Karpas-422 (cell line): ENCODE measurements at places on chromosomes 2 and 18.
A peak's percentile ranks its signal among the peaks of the same experiment; 100 is the strongest.

GRCh38 chr2:190529486-190530247, 4.9 kb downstream of the NEMP2 start:
- no peak for DNase-seq

GRCh38 chr2:75079575-75079974, 119.7 kb downstream of the TACR1 start:
- no peak for DNase-seq

DNA sequence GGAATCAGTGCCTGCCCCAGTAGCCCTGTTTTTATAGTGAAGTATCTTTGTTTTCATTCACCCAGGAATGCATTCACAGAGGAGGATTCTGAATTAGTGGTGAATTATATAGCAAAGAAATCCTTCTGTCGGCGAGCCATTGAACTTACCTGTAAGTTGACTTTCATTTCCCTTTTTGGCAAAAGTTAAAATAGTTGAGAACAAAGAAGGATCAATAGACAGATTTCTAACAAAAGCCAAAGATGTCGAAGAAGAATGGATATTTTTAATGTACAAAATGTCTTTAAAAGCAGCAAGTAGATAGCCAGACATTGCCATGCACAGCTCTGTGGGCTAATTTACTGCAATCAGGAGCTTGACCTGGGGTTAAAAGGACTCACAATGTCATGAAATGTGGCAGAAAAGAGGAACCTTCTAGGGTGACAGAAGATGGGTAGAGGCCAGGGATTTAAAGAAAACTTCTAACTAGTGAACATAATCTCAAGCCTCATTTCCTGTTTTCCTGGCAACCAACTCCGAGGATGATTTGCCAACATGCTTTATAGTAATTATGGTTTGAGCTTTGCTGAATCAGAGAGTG, 53.8 kb upstream of the TMEM87B start:
- peak; percentile 71 for DNase-seq

DNA sequence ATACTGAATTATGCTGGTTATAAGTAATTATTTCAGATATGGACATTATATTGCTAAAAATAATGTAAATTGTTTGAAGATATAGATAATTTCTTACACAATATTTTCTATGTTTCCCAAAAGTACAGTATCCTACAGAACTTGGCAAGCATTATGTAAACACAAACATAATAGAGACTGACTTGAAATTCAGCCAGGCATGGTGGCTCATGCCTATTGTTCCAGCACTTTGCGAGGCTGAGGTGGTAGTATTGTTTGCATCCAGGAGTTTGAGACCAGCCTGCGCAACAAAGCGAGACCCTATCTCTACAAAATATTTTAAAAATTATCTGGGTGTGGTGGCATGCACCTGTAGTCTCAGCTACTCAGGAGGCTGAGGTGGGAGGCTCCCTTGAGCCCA, 1300.5 kb upstream of the DDX18 start:
- no peak for DNase-seq

GRCh38 chr18:22667156-22667555, 249.4 kb upstream of the CTAGE1 start:
- no peak for DNase-seq

- no peak for DNase-seq
Observed at GRCh38 chr2:211900000-211900399, 638.6 kb downstream of the ERBB4 start.

DNA sequence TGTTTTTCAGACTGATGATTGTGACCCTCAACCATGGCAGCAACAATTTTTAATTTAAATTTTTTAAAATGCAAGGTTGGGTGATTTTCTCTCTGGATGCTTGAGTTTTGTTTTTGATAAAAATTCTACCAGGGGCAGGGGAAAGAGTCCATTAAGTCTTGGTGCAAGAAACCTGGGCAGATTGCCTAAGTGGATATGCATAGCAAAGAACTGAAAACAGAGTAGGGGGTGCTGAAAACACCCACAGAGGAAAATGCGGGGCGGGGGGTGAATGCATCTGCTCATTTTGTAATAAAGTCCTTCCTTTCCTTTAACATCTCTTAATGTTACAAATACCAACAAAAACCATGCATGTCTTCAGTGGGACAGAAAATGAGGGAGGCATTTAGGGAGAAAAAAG, 138.0 kb downstream of the NEDD4L start:
- no peak for DNase-seq

GRCh38 chr2:38709567-38710194, 41.5 kb downstream of the SRSF7 start:
- peak; percentile 70 for DNase-seq

DNA sequence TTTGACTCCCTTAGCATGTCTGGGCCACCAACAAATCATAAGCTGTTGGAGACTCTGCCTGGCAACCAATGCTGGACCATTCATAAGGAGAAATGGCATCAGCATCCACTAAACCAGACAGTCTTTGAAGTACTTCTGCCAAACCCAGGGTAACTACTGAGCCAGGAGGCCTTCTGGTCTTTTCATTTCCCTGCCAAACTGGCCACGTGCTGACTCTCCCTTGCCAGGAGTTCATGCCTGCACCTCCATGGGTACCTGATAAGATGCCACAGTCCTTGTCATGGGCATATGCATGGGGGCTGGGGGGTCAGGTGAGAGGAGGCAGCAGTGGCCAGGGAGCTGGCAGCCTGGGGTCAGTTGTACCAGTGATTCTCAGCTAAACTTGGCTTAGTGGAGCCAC, 34.2 kb upstream of the DAPL1 start:
- DNase-seq = no peak

- no peak for DNase-seq
Observed at GRCh38 chr18:8049147-8049546, 482.0 kb downstream of the PTPRM start.

DNA sequence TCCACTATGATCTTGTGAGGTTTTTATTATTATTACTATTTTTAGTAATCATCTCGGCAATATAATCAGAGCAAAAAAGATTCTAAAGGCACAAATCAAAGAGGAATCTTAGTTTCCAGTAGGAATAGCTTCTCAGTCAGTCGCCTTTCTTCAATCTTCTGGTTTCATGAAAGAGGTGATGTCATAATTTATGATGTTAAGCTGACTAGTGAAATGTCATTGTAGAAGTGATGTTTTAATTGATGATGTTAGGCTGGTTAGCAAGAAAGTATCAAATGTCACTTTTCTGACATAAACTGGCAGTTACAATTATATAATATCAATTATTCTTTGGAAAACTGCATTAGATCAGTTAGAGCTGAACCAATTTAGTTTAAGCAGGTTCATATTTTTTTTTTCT, 476.7 kb upstream of the ETAA1 start:
- no peak for DNase-seq

- no peak for DNase-seq
Observed at GRCh38 chr2:66717218-66717905, 282.4 kb downstream of the MEIS1 start.

- no peak for DNase-seq
Observed at GRCh38 chr18:62224229-62224628, 37.2 kb downstream of the RELCH start.

- no peak for DNase-seq
Observed at GRCh38 chr2:221518201-221518934, 53.7 kb downstream of the EPHA4 start.

DNA sequence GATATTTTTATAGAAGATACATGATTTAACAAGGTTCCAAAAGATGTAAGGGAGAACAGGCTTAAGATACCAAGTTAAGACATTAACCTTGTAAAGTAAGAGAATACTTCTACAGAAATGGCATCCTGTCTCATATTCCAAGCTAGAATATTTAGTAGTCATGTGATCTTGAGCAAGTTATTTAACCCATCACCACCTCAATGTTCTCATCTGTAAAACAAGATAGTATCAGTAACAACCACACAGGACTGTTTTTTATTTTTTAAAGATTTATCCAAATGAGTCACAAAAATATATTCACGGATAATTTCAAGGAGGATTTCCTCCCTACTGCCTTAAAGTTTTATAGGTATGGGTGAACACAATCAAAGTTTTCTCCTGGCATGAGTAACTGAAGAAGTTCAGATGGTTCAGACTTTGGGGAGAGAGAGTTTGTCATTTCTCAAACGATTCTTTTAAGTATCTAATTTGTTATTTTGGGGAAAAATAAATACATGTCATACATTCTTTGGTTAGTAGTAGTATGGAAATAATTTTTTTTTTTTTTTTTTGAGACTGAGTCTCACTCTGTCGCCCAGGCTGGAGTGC, 25.9 kb downstream of the ROCK1 start:
- no peak for DNase-seq

DNA sequence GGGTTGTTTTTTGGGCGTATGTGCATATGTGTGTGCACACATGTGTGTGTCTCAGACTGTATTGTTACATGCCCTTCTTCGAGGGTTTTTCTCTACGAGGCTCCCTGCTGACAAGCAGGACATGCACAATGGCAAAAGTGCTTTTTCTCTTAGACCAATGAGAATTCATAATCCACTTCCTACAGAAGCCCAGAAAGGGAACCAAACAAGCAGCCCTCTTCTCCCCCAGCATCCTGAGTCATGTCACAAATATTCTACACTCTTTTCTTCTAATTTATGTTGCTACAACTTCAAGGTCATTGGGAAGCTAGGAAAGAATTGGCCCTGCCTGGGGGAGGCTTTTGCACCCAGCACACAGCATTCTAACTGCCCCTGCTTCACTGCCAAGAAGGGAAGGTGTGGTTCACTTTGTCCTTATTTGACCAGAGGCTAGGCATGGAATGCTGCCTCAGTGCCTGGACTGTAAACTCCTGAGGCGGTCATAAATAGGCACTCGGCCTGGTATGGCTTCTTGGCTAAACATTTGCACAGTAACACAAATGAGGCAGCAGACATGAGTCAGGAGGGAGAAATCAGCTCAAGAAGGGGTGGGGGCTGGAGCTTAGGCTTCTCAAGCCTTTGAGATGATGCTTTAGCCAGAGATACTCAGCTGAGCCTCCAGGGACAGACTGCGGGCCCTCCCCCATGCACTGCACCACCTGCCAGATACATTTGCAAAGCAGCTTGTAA, 92.7 kb upstream of the KLF7 start:
- peak; percentile 97 for DNase-seq

DNA sequence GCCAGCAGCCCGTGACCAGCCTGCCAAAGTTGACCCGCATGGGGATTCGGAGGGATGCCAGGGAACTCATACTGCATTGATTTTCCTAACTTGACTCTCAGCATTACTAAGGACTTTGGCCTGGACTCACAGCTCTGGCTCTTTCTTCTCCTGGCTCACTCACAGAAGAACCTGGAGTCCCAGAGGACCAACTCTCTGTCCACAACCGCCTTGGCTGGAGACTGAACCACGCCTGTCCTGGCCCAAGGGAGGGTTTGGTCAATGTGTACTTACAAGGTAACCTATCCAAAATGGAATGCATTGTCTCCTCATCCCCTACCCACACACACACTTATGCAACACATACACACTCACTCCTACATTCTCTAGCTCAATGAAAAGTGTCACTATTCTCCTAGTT, 135.6 kb upstream of the KLHL29 start:
- no peak for DNase-seq

DNA sequence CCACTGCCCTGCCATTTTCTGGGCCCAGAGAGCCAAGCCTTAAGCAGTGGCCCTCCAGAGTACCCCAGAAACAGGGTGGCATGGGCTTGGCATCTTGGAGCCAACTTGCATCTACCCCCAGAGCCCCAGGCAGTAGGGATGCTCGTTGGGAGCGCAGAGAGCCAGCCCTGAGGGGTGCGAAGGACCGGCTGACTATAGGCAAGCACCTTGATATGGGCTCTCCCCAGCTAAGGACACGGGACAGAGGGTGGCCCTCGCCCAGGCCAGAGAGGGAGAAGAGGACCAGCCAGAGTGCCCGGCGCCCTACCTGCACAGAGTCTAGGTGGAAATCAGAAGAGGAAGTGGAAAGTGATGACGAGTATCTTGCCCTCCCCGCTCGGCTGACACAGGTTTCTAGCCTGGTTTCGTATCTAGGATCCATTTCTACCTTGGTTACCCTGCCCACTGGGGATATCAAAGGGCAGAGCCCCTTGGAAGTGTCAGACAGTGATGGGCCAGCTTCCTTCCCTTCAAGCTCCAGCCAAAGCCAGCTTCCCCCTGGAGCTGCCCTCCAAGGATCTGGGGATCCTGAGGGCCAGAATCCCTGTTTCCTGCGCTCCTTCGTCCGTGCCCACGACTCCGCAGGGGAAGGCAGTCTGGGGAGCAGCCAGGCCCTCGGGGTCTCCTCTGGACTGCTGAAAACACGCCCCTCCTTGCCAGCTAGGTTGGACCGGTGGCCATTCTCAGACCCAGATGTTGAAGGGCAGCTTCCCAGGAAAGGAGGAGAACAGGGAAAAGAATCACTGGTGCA, 16.2 kb downstream of the CEP68 start:
- DNase-seq = peak; percentile 68

- DNase-seq = no peak
Observed at GRCh38 chr2:191481305-191482070, 196.4 kb upstream of the NABP1 start.

GRCh38 chr2:146806364-146807005, 1038.3 kb upstream of the ACVR2A start:
- no peak for DNase-seq

DNA sequence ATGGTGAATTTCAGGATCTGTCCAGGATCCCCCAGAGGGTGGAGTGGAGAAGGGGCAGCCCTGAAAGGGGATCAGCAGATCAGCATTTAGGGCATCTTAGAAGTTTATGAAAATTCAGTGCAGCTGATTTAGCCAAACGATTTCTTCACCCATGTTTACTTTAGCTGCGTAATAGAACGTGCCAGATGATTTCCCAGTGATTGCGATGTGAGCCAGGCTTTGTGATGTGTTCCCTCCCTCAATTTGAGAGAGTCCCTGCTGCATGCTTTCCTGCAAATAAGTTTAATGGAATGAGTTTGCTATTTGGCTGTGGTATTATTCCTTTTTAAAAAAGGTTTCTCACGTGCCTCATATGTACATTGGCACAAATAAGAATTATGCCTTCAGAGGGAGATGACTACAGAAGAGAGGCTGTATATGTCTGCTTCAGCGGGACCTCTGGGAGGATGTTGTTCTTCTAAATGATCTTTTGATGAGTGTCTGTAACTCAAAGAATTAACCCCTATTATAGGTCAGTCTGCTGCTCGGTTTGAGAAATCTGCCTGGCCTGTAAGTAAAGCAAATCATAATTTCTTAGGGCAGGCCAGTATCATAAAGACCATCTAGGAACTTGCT, 111.9 kb downstream of the MRO start:
- DNase-seq = no peak

DNA sequence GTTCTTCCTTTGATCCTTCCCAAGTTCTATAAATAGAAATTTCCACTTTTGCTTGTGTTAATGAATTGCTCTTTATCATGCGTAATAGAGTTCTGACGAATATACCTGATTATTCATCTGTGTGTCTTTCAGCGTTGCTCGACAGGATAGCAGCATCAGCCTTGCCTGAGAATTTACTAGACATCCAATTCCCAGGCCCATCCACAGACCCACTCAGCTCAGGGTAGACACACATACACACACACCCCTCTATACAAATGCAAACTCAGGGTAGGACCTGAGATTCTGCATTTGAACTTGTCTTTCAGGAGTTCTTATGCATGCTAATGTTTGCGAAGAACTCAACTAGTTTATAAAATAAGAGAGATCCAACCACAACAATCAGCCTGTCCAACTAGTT, 343.4 kb upstream of the GYPC start:
- DNase-seq = no peak

DNA sequence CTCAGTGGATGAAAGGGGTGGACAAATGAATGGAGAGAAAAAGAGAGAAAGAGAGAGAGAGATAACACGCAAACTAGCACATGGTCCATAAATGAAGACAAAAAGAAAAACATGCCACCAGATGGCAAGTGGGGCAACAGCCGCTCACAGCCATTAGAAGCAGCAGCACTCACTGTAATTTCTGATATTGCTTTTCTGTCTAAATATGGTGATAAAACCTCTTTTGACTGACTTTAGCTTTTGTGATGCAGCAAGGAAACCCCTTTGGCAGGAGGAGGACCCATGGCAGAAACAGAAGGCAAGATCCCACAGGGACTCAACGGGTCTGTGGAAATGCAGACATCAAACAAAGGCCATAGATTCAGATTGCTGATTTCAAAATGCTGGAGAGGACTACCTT, 88.0 kb upstream of the CDH20 start:
- no peak for DNase-seq
